ENCODE measurements at places on chromosomes 16 and 17.

DNA sequence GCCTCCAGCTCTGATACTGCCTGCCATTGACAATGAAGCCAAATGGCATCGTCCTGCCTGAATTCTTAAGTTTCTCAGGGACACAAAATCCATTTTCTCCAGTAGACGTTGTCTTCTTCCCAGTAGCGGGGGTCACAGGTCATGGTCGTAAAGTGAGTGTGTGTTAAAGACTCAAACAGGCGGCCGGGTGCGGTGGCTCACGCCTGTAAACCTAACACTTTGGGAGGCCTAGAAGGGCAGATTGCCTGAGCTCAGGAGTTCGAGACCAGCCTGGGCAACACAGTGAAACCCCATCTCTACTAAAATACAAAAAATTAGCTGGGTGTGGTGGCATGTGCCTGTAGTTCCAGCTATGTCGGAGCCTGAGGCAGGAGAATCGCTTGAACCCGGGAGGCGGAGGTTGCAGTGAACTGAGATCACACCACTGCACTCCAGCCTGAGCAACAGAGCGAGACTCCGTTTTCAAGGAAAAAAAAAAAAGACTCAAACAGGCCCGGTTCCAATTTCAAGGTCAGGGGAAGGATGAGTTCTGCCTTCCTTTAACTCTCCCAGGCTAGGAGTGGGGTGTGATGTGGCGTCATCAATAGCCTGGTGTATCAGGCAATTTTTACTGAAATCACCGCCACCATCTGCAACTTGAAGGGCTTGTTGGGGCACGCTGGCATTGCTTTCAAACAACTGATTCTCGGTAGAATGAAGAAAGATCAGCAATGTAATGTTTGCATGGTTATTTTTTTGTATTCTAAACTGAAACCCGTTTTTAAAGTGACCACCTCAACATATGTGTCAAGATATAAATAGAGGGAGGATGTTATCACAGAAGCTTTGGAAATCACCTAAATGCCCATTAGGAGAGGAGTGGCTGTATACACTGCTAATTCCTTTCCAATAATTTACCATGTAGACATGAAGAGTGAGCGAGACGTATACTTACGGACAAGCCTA, 91.0 kb downstream of the WSCD1 start:
- DNase-seq = no peak

DNA sequence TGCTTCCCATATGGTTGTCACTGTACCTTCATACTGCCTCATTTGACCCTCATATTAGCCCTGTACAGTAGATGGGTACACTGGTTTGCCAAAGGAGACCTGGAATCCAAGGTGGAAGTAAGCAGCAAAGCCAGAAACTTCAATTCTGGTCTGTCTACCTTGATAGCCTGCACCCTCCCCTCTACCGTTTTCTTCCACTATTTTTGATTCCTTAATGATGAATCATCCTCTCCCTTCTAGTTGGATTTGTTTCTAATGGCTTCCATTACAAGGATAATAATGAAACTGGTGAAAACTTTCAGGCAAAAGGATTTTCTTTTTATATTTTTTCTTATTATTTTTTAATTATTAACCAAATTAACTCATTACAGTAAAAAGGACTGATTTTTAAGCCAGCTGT, 17.3 kb downstream of the TAC4 start:
- DNase-seq = no peak

GRCh38 chr16:70759666-70760065, 41.3 kb downstream of the VAC14 start:
- DNase-seq = no peak

DNA sequence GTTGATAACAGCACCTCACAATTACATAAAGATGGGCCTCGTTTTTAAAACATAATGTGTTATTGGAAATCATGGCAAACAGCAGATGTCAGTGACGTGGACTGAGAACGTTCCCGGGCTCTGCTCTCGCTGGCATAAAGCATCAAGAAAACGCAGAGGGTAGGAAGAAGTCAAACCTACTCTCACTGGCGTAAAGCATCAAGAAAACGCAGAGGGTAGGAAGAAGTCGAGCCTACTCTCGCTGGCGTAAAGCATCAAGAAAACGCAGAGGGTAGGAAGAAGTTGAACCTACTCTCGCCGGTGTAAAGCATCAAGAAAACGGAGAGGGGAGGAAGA, 110.6 kb downstream of the VPS53 start:
- no peak for DNase-seq

- no peak for DNase-seq
Observed at GRCh38 chr17:39429600-39429999, 21.5 kb downstream of the MED1 start.

GRCh38 chr17:68849673-68850610, 105.2 kb downstream of the ABCA8 start:
- no peak for DNase-seq

DNA sequence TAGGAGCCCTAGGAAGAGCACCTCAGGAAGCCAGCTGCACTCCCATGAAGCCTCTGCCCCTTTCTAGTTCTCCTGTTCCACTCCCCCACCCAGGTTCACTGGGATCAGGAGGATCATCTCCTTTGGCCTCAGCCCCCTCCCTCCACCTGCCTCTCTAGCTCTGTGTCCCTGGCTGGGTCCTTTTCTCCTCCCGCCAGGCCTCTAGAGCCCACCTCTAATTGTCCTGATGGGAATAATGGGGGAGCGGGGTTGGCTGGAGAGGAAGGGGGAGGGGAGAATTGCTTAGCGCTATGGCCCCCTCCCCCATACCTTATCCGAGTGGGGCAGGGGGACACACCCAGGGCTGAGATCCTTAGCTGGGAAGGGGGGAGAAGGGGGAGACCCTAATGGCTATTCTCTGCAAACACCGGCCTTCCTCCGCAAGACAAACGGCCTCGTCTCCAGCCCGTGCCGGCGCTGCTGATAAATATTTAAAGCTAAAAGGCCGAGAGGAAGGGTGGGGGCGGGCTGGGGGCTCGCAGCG, 997 bp downstream of the HOXB7 start:
- no peak for DNase-seq

DNA sequence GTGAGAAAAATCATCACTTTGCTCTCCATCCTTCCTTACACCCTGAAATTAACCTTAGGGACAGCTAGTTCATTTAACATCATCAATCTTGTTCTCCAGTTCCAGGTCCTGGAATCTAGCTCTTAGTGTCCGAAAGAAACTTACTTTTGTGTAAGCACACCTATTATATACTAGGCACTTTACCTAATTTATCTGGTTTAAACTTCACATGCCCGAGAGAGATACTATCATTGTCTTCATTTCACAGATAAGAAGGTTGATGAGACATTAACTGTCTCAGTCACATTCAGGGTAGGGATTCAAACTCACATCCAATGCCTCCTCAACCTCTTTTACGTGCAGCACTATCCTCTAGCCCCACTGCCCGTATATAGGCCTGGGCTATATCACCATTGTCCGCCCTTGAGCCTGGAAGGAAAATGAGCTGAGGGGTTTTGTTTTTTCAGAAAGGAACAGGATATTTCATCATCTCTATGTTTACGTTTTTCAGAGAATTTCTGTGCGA, 501 bp upstream of the AP2B1 start:
- no peak for DNase-seq

DNA sequence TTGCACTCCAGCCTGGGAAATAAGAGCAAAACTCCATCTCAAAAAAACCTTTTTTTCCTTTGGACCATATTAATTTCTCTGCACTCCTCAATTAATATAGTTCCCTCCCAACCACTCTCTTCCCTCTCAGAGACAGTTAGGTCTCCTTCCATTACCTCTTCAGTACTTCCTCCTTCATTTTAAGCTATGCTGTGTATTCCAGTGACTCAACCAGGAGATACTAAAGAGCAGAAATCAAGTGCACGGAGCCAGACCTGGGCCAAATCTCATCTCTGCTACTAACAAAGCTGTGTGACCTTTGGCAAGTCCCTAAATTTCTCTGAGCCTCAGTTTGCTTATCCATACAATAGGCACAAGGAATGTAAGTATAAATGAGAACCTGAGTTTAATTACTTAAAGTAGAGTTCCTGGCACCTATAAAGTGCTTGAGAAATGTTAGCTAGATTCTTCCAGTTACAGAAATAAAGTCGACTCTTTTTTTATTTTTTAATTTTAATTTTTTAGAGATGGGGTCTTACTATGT, 8.5 kb downstream of the PECAM1 start:
- DNase-seq = no peak

DNA sequence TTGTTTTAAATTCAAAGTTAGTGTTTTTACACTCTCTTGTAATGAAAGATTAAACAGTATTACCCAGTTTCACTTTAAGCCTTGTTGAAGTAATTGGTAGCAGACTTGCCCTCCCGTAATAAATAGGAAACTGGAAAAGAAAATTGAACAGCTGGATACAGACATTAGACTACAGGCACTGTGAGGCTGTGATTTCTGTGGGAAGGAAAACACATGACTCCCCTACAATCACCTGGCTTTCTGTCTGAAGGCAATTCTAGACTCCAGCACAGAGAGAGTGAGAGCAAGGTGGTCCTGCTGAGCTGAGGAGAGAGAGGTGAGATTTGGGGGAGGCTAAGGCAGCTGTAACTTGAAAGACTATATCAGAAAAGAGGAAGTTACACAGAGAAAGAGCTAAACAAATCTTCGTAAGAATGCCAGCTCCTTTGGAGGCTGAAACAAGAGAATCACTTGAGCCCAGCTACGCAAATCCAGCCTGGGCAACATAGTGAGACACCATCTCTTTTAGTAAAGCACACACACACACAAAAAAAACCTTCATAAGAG, 57.8 kb upstream of the CDYL2 start:
- no peak for DNase-seq
